ENCODE measurements at places on chromosomes 5 and 9. TPM values are rescaled to one million over a fixed set of nuclear protein-coding genes. Genes with fewer than 3 reads are reported as not detected.

DNA sequence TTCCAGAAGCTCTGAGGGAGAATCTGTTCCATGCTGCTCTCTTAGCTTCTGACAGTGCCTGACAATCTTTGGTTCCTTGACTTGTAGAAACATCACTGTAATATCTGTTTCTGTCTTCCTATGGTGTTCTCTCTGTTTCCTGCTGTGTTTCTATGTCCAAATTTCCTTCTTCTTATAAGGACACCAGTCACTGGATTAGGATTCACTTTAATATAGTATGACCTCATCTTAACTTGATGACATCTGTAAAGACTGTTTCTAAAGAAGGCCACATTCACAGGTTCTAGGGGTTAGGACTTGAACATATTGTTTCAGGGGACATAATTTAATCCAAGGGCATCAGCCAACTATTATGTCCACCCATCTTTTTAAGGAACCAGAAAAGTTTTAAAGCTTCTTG lies 265.6 kb downstream of the ZSWIM6 start:
- H3K36me3 ChIP-seq: no peaks in the 10 kb centered on the region
- H3K4me1 ChIP-seq: no peaks in the 10 kb centered on the region
- DNase-seq: no peak
- no peaks in the 10 kb centered on the region for H3K27me3 ChIP-seq
- H3K27ac ChIP-seq: no peak overlapping the region
- no peak overlapping the region for H3K4me3 ChIP-seq

Gene TRMO
- 13.6 TPM for total RNA-seq

GRCh38 chr9:115437418-115437817 lies 319.5 kb upstream of the TNC start:
- no peaks in the 10 kb centered on the region for H3K27me3 ChIP-seq
- H3K27ac ChIP-seq: no peak overlapping the region
- H3K36me3 ChIP-seq: no peaks in the 10 kb centered on the region

DNA sequence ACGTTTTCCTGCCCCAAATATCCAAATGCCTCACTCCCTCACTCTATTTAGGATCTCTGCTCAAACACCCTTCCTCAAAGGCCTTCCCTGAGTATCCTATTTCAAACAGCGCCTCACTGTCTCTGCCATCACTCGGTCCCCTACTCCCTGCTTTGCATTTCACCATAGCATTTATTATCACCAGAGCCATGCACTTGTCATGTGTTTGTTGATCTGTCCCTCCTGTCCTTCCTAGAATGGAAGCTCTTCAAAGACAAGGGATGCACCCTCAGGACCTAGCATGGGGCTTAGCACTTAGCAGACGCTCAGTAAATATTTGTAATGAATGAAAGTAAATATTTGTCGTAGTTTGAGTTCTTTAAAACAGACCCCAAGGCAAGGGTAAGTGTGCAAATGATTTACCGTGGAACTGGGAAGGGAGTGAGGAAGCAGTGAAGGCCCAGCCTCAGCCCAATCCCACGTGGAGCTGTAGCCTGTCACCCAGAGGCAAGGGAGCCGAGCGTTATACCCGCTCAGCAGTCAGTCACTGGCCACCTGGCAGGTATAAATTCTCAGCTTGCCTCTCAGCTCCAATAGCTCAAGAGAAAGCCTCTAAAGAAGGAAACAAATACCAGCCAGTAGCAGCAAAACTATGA lies 97.7 kb upstream of the KIF2A start:
- H3K4me1 ChIP-seq: no peaks in the 10 kb centered on the region
- no peak for DNase-seq
- H3K27me3 ChIP-seq: no peaks in the 10 kb centered on the region
- H3K4me3 ChIP-seq: no peak overlapping the region
- no peaks in the 10 kb centered on the region for H3K36me3 ChIP-seq
- no peak overlapping the region for H3K27ac ChIP-seq

Gene ARID3C
- total RNA-seq: not detected

GRCh38 chr9:136255166-136255538 lies 9.5 kb upstream of the QSOX2 start:
- DNase-seq: no peak
- peaks cover 59% of the 10 kb centered on the region for H3K27me3 ChIP-seq

DNA sequence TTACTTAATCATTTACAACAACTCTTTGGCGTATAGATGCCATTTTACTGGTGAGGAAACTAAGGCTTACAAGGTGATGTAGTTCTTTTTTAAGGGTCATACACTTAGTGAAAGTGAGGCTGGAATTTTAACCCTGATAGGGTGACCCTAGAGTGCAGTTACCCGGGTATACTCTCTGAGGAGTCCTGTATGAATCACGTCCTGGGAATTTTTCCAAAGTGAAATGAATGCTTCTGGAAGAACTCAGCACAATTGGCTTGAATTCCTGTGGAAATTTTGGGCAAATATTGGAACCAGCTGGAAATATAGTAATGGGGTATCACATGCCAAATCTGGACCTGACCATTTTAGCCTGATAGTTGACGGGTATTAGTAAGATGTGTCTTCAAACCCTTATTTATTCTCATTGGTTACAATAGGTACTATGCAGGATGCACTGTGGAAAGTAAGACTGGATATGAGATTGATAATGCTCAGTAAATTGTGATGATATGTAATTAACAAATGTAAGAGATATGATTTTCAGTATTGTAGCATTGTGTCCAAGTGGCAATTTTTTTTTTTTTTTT lies 14.8 kb downstream of the SUB1 start:
- H3K27me3 ChIP-seq: no peaks in the 10 kb centered on the region
- no peak overlapping the region for H3K27ac ChIP-seq
- no peak overlapping the region for H3K4me3 ChIP-seq
- DNase-seq: no peak
- peaks cover 67% of the 10 kb centered on the region for H3K36me3 ChIP-seq
- H3K4me1 ChIP-seq: peaks cover 55% of the 10 kb centered on the region

GRCh38 chr9:137480686-137481683 lies 21.9 kb upstream of the NSMF start:
- H3K4me1 ChIP-seq: no peaks in the 10 kb centered on the region
- H3K36me3 ChIP-seq: no peaks in the 10 kb centered on the region
- no peak overlapping the region for H3K27ac ChIP-seq
- H3K27me3 ChIP-seq: no peaks in the 10 kb centered on the region
- no peak overlapping the region for H3K4me3 ChIP-seq
- DNase-seq: peak; percentile 29

- no peaks in the 10 kb centered on the region for H3K27me3 ChIP-seq
- DNase-seq: no peak
- H3K27ac ChIP-seq: no peak overlapping the region
- no peak overlapping the region for H3K4me3 ChIP-seq
- H3K4me1 ChIP-seq: no peaks in the 10 kb centered on the region
Measured at GRCh38 chr5:98069876-98070512, 703.5 kb upstream of the RGMB start.

Gene SAXO1
- not detected for total RNA-seq

- no peak overlapping the region for H3K4me3 ChIP-seq
- H3K4me1 ChIP-seq: no peaks in the 10 kb centered on the region
- H3K27me3 ChIP-seq: no peaks in the 10 kb centered on the region
- DNase-seq: no peak
- no peak overlapping the region for H3K27ac ChIP-seq
Measured at GRCh38 chr5:96209829-96210228, 223.2 kb downstream of the PCSK1 start.

Gene C9orf78
- 31.8 TPM for total RNA-seq

Gene S1PR3
- 6.9 TPM for total RNA-seq

Gene NPDC1
- total RNA-seq: 105 TPM

Gene HTR1A
- not detected for total RNA-seq

GRCh38 chr9:90047828-90048227 lies 443.0 kb downstream of the GADD45G start:
- H3K27ac ChIP-seq: no peak overlapping the region
- H3K27me3 ChIP-seq: no peaks in the 10 kb centered on the region
- H3K4me1 ChIP-seq: peaks cover 6% of the 10 kb centered on the region
- no peak for DNase-seq
- H3K36me3 ChIP-seq: no peaks in the 10 kb centered on the region

DNA sequence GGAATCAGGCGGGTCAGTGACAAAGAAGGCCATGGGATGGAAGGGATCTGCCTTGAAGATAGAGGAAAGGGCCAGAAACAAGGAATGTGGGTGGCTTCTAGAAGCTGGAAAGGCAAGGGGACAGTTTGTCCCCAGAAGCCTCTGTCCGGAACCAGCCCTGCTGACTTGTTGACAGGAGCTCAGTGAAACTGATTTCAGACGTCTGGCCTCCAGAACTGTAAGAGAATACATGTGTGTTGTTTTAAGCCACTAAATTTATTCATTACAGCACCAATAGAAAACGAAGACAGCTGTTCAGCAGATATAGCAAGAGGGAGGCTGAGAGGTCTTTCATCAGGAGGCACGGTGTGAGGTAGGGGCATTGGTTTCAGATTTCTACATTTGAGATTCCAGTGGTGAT lies 422.5 kb downstream of the KDM4C start:
- H3K4me1 ChIP-seq: no peaks in the 10 kb centered on the region
- peaks cover 15% of the 10 kb centered on the region for H3K36me3 ChIP-seq
- H3K4me3 ChIP-seq: no peak overlapping the region
- H3K27me3 ChIP-seq: no peaks in the 10 kb centered on the region
- H3K27ac ChIP-seq: no peak overlapping the region

DNA sequence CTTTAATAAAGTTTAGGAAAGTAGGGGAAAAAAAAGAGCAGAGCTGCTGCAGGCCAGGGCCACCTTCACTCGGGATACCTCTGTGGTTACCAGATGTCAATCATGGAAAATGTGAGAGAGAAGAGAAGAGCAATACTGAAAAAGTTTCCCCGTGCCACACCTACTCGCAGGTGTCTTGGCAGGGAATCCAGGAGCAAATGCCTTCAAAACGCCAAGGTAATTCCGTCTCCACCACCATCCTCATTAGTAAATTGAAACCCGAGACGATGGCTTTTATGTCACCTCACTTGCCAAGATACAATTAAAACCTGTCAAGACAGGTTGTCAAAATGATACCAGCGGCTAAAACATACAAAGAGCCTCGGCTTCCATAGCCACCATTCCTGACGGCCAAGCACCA lies 49.7 kb downstream of the FAM81B start:
- H3K27me3 ChIP-seq: no peaks in the 10 kb centered on the region
- H3K4me3 ChIP-seq: no peak overlapping the region
- no peak for DNase-seq
- no peak overlapping the region for H3K27ac ChIP-seq
- no peaks in the 10 kb centered on the region for H3K4me1 ChIP-seq

Gene PTGDS
- 137 TPM for total RNA-seq

- H3K4me1 ChIP-seq: no peaks in the 10 kb centered on the region
- H3K27ac ChIP-seq: no peak overlapping the region
- no peak overlapping the region for H3K4me3 ChIP-seq
- no peak for DNase-seq
- no peaks in the 10 kb centered on the region for H3K36me3 ChIP-seq
- H3K27me3 ChIP-seq: no peaks in the 10 kb centered on the region
Measured at GRCh38 chr9:20526500-20527319, 95.6 kb downstream of the MLLT3 start.

Gene SNX18
- 32.2 TPM for total RNA-seq

GRCh38 chr9:91170951-91171350 lies 190.8 kb downstream of the AUH start:
- no peak overlapping the region for H3K4me3 ChIP-seq
- peaks cover 15% of the 10 kb centered on the region for H3K4me1 ChIP-seq
- DNase-seq: no peak
- no peaks in the 10 kb centered on the region for H3K27me3 ChIP-seq
- H3K36me3 ChIP-seq: no peaks in the 10 kb centered on the region
- H3K27ac ChIP-seq: no peak overlapping the region

DNA sequence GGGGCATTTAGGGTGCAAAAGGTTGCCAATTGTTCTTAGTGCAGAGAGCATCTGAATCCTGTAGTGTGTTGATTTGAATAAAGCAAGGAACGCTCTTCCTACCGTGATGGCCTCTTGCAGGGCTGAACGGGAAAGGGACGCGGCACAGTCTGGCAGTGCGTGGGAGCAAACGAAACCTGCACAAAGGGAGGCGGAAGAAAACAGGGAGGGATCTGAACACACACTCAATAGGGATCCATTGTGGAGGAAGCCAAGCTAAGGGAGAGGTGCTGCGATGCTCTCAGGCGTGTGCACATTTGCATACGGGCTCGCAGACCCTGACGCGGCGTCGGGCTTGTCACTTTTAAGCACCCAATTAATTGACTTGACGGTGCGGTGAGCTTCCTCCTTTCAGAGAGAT lies 414.0 kb upstream of the IRX1 start:
- H3K27ac ChIP-seq: no peak overlapping the region
- no peaks in the 10 kb centered on the region for H3K36me3 ChIP-seq
- no peaks in the 10 kb centered on the region for H3K4me1 ChIP-seq
- no peaks in the 10 kb centered on the region for H3K27me3 ChIP-seq
- no peak overlapping the region for H3K4me3 ChIP-seq
- DNase-seq: peak; percentile 32

- no peaks in the 10 kb centered on the region for H3K4me1 ChIP-seq
- no peaks in the 10 kb centered on the region for H3K36me3 ChIP-seq
- no peak overlapping the region for H3K27ac ChIP-seq
- no peak overlapping the region for H3K4me3 ChIP-seq
- no peaks in the 10 kb centered on the region for H3K27me3 ChIP-seq
- no peak for DNase-seq
Measured at GRCh38 chr5:64592730-64593341, 87.0 kb downstream of the RGS7BP start.

Data from left lung (tissue), 14 donors.